Naive thymus-derived CD4-positive, alpha-beta T cell (primary cell): ENCODE measurements at places on chromosomes 1 and 21. TPM values are rescaled to one million over a fixed set of nuclear protein-coding genes. Genes with fewer than 3 reads are reported as not detected.

DNA sequence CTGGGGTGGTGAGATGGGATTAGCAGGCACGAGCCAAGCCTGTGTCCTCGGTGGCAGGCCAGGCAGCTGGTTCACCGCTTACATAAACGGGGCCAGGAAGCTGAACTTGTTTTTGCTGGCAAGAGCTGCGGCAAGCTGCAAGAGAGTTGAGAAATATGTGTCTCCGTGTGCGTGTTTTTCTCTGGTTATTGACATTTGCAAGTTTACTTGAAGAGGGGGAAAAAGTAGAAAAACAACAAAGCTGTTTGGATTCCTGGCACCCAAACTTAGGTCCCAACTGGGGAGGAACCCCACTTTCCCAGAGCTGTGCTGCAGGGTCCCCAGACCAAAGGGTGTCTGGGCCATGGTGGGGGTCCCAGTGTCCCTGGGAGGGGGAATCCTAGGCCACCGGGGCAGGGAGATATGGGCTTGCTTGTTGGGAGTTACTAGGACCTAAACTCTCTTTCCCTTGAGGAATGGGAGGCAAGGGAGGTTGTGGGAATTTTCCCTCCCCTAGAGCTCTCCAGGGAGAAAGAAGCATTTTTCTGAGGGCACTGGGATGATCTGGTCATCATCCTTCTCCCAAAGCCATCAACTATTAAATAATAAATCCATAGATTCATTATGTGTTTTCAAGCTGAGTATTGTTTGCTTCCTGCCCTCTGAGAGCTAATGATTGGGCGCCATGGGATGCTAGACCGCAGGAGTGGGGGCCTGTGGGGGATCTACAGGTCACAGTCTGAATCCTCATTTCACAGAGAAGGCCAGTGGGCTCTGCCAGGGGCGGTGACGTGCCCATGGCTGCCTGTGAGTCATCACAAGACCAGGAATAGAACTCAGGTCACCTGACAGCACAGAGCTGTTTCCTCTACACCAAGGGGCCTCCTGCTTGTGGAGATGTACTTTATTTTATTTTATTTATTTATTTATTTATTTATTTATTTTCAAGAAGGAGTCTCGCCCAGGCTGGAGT is 14.8 kb downstream of the IL6R start:
- H3K27me3 ChIP-seq = no peaks in the 10 kb centered on the region
- H3K27ac ChIP-seq = peak overlapping the region; percentile 76
- H3K4me3 ChIP-seq = peak overlapping the region; percentile 40

DNA sequence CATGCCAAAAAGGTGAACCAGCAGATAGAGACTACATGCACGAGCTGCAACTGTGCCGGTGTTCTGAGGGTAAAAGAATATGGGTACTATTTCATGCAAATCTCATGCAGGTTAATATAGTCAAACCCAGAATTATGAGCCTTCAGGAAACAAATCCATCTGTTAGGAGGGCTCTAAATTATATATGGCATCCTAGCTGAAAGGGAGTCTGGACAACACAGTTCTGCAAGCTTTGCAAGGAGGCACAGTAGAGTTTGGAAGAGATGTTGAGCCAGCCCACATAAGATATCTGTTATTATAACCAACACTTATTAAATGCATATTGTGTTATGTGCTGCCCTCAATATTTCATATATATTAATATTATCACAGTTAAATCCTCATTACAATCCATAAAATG is 50.5 kb upstream of the PALMD start:
- no peaks in the 10 kb centered on the region for H3K27me3 ChIP-seq
- DNase-seq = no peak

DNA sequence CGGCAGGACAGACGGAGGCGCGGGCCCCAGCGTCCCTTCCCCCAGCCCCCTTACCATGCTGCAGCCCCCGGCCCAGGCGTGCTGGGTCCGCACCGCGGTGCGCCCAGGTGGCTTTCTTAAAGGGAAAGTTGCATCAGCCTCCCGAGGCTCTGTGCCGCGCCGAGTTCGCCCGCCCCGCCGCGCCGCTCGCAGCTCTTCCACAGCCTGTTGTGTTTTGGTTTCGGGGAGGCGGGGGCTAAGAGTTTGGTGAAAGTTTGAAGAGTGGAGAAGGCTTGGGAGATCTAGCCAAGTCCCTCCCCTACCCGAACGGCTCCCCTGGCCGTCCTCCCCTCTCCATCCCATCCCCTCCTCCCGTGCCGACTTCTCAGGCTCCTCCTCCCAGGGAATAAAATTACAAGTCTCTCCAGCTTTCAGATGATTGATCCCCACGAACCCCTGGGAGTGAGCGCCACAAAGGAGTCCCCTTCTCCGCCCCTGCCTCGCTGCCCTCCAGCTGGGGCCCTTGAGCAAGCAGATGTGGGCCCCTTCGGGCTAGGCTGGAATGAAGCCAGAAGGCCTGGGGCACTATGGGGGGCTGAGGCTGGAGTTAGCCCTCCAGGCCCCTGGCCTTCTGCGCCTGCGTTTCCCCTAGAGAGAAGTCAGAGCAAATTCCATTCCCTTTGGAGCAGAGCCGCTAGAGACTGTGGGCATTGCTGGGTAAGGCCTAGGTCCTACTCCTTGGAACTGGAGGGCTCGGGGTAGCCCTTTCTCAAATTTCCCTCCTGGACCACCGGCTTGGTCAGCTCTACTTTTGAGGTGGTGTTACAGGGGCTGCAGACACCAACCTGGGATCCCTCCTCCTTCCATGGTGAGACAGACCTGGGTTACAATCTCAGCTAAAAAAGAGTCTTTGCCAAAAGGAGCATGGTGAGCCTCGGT is at the start of gene SLC6A9:
Gene SLC6A9, minus strand, starts transcription at position 211 of the 918 bp plus-strand sequence. CDS start 7,185 bp downstream, outside the sequence.
- no peaks in the 10 kb centered on the region for H3K36me3 ChIP-seq
- peak within 1 kb of the TSS; percentile 78 for H3K27ac ChIP-seq
- H3K27me3 ChIP-seq = no peaks in the 10 kb centered on the region
- peak within 1 kb of the TSS; percentile 61 for H3K4me3 ChIP-seq
- no peaks in the 10 kb centered on the region for H3K4me1 ChIP-seq
- DNase-seq = peak; percentile 45

The UBXN10 gene
- total RNA-seq = 0.84 and 1.1 TPM in 2 replicates

The FGR gene
- 24.3 TPM for total RNA-seq
